IMR-90 (cell line): ENCODE measurements at places on chromosomes 2 and 18. TPM values are rescaled to one million over a fixed set of nuclear protein-coding genes. Genes with fewer than 3 reads are reported as not detected.

GRCh38 chr2:66583881-66584280, 149.0 kb downstream of the MEIS1 start:
- no peaks in the 10 kb centered on the region for H3K36me3 ChIP-seq
- H3K27ac ChIP-seq, result no peak overlapping the region
- H3K27me3 ChIP-seq, result no peaks in the 10 kb centered on the region

- H3K27me3 ChIP-seq, result no peaks in the 10 kb centered on the region
- no peak overlapping the region for H3K4me3 ChIP-seq
- no peaks in the 10 kb centered on the region for H3K4me1 ChIP-seq
- H3K36me3 ChIP-seq, result no peaks in the 10 kb centered on the region
- DNase-seq, result no peak
These were observed 262.7 kb upstream of the FSIP2 start for GRCh38 chr2:185475914-185476313.

FZD7 gene
- total RNA-seq, result 62.4 and 81.1 TPM in 2 replicates

GRCh38 chr2:236939721-236940231, 145.9 kb upstream of the COPS8 start:
- no peak for DNase-seq
- no peaks in the 10 kb centered on the region for H3K36me3 ChIP-seq
- no peak overlapping the region for H3K4me3 ChIP-seq
- H3K27me3 ChIP-seq, result peaks cover 11% of the 10 kb centered on the region
- no peaks in the 10 kb centered on the region for H3K4me1 ChIP-seq

DNA sequence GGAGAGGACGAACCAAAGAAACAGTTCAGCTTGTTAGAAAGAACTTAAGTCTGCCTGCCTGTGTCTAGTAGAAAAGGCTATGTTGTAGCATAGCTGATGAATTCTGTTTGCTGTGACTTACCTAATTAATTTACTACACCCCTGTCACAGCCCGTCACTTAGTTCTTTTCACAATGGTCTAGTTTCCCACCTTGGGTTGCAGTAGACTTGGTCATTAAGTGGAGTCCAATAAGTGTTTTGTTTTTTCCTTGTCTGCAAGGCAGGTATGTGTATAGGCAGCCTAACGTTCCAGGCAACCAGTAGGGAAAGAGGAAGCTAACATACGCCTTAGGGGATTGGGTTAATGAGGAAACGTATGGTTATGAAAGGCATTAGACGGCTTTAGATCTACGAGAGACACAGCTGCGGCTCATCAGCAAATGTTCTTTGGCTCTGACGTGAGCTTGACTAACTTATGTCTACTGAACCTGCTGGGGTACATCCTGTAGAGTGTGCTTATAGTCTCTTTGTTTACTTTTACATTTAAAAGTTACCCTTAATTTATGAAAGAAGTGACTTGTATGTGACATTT, 180.1 kb downstream of the PRPF40A start:
- H3K36me3 ChIP-seq, result no peaks in the 10 kb centered on the region
- H3K4me1 ChIP-seq, result peaks cover 4% of the 10 kb centered on the region
- peak; percentile 29 for DNase-seq

FAM168B gene
- total RNA-seq, result 76.4 and 86.7 TPM in 2 replicates

- no peak for DNase-seq
- peaks cover 4% of the 10 kb centered on the region; the same call in 1 of the 2 replicates for H3K4me1 ChIP-seq
- H3K36me3 ChIP-seq, result no peaks in the 10 kb centered on the region
- peaks cover 8% of the 10 kb centered on the region for H3K27me3 ChIP-seq
These were observed 521.9 kb downstream of the EPHA4 start for GRCh38 chr2:221050020-221050795.
